Kidney glomerular epithelial cell (primary cell): ENCODE measurements at places on chromosomes 3 and 15.

- no peak for DNase-seq
These were observed 334.7 kb upstream of the RASGRP1 start for GRCh38 chr15:38899300-38899699.

- peak; percentile 82 for DNase-seq
These were observed 419.5 kb upstream of the NAALADL2 start for GRCh38 chr3:174439331-174440252.

DNA sequence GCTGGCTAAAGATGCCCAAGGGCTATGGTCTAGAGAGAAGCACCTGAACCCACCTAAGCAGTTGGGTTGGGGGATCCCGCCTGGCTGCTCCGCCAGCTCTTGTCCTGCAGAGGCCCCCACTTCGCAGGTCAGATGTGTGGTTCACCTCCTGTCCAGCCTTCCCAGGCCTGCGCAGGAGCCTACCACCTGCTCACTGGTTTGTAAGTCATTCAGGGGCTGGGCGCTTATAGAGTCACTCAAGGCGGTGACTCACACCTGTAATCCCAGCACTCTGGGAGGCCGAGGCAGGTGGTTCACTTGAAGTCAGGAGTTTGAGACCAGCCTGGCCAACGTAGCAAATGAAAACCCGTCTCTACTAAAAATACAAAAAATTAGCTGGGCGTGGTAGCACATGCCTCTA, 3.9 kb upstream of the FURIN start:
- no peak for DNase-seq

GRCh38 chr15:58146211-58146610, 8.0 kb downstream of the AQP9 start:
- no peak for DNase-seq

DNA sequence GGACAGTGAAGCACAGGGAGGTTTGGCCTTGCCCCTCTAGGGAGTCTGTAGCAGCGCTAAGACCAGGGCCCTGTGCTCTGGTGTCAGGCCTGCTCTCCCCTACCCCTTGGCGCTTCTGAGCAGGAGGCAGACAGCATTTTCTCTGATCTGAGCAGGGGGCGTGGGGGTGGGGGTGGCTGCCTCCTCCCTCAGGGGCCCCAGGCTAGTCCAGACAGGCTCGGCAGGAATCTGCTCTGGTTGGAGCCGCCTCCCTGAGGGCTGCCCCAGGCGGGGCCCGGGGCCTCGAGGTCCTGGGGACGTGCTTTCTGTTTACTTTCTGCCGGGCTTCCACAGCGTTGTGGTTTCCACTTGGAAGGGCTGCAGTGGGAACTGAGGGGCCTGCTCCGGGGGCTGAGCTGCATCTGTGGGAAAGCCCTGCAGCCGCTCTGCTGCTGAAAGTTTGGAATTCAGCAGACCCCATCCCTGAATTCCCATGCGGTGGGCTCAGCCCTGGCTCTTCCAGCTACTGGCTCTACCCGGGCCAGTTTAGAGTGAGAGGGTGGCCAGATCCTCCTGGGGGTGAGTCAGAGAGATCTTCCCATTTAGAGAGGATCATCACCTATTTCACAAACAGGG, 105.4 kb downstream of the LINGO1 start:
- DNase-seq: no peak

DNA sequence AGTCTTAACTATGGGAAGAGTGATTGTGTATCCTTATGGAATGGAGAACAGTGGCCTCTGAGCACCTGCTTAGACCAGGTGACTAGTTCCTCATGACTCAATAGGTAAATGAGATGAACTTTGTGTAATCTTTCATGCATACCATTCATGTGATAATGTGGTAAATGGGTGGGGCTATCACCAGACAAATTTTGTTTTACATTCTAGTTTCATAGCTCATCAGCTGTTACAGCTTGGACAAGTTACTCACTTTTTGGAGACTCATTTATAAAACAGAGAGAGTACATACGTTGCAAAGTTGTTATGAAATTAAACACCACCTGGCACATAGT, 103.7 kb upstream of the TGFBR2 start:
- peak; percentile 24 for DNase-seq

DNA sequence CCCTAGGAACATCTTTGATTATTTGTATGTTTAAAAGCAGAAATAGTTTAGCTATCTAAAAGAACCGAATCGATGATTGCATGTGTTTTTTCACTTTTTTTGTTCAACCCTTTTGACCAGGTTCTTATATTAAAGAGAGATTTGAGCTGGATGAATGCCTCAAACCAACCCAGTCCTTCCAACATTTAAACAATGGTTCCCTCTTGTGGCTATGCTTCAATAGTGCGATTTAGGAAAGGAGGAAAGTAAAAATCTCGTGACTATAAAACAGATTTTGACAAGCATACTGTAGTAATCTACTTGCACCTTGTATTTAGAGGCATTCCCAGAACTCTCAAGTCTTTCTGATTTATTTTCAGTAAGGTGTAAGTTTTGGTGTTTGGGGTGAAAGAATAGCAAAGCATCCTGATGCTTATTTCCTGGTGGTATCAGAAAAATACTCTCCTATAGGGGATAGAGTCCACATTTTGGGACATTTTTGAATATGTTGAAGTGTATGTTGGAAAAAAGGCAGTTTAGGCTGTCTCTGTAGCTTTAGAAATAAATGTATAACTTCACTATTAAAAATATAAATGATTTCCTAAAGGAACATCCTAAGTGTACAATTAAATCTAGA, 159.6 kb upstream of the KCNH8 start:
- peak; percentile 43 for DNase-seq

DNA sequence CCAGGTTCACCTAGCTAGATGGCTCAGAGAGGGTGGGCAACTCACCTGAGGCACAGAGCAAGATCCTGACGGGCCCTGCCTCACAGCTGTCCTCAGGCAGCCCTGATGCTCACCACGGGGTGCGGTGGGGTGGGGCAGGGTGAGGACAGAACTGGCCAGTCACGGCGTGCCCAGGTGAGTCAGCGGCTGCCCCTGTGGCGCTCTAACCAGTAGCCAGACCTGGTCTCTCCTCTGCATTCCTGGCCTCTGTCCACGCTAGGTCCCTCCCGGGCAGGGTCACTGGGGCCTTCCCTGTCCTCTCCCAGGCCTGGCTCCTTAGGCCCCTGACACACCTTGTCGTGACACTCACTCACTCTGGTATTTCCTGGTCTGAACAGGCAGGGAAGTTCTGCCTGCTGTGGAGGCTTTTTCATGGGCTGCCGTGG, 901 bp downstream of the ALS2CL start:
- peak; percentile 72 for DNase-seq

DNA sequence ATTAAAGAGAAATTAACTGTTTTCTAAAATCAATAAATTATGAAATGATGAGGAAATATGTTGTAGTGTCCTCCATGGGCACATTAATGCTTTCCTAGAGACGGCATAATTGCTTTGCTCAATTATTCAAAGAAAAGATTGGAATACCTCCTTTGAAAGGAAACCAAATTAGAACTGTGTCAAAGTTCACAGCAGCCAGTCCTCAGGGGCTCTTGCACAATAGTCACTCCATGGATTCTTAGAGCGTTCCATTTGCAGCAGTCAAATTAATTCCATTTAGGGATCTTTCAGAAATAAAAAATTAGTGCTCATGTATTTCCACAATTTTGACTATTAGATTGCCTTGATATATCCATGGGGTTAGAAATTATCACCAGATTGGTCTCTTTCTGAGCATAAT, 841.6 kb upstream of the DPPA4 start:
- no peak for DNase-seq

- DNase-seq: no peak
These were observed 63.2 kb downstream of the MCTP2 start for GRCh38 chr15:94294556-94294955.

- peak; percentile 49 for DNase-seq
These were observed 71.6 kb downstream of the FLNB start for GRCh38 chr3:58079773-58080172.

GRCh38 chr3:22364851-22365250, 613.8 kb upstream of the ZNF385D start:
- no peak for DNase-seq

DNA sequence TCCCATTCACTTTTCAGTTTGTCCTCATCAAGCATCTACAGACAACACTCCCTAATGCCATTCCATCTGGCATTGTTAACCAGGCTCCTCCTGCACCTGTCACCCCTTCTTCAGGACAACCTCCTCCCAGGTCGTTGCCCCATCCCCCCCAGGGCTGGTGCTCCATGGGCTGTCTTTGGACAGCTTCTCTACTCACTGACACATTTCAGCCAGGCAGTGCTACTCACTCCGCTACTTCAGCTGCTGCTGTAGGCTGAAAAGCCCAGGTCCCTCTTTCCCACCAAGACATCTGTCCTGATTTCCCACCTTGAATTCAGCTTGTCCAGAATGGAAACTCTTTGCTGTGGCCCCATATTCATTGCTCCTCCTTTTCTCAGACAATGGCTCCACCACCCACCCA, 61.9 kb downstream of the ADAMTS17 start:
- no peak for DNase-seq

DNA sequence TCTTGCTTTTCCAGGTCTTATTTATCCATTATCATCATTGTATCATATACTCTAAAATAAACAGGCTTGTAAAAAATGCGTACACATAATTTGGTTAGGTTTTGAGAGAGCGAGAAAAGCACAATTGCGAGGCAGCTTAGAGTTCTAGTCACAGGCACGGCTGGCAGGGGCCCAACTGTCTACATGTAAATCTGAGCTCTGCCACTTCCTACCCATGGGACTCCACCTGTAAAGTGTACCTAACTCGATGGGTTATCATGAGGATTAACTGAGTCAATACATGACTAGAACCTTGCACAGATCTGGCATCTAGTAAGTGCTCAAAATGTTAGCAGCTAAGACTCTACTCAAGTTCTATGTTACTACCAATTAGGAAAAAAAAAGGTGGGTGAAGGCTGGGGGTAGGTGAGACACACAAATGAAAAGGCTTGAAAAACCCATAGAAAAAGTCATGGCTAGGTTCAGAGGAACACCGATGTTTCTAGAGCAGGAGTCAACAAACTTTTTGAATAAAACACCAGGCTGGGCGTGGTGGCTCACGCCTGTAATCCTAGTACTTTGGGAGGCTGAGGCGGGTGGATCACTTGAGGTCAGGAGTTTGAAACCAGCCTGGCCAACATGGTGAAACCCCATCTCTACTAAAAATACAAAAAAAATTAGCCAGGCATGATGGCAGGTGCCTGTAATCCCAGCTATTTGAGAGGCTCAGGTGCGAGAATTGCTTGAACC, 36.2 kb downstream of the GLB1 start:
- no peak for DNase-seq

GRCh38 chr15:84387086-84387485, 151.5 kb downstream of the GOLGA6L4 start:
- DNase-seq: no peak
